ENCODE measurements at places on chromosomes 12 and 14.

GRCh38 chr12:101935890-101936746 lies 58.7 kb downstream of the DRAM1 start:
- no peaks in the 10 kb centered on the region for H3K36me3 ChIP-seq
- DNase-seq = peak; percentile 36
- peaks cover 37% of the 10 kb centered on the region for H3K4me1 ChIP-seq
- peaks cover 2% of the 10 kb centered on the region for H3K27me3 ChIP-seq
- no peak overlapping the region for H3K4me3 ChIP-seq

DNA sequence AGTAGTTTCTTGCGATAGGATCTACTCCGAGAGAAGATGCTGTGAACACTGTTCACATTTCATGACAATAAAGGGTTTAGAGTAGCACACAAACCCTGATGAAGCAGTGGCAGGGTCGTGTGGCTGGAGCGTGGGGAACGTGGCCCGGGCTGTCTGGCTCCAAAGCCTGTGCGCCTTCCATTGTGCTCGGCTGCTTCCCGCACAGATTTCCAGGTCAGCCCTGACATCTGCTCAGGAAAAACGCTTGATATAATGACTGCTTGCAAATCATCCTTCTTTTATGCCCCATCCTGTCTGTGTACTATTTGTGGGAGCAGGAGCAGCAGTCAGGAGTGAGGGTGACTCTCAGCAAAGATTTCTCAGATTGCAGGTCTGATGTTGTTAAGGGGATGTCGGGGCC lies 78.6 kb downstream of the EML1 start:
- H3K36me3 ChIP-seq = no peaks in the 10 kb centered on the region
- H3K27me3 ChIP-seq = peaks cover 72% of the 10 kb centered on the region
- H3K27ac ChIP-seq = no peak overlapping the region

DNA sequence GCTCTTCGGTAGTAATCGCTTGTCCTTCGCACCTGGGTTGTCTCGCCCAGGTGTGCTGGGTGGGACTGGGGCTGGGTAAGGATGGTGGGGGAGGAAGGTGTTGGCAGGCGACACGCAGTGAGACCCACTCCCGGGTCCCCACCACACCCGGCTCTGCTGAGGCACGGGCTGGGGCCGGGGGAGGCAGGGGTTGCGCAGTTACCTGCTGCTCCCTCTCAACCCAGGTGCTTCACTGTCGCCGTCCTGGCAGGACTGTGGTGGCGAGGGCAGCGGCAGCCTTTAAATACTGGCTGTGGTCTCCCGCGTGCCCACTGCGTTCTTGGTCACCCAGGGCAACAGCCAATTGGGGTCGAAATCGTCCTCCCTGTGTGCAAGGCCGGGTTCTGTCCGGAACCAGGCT lies at the start of gene CCER1:
TSS of gene CCER1 (minus strand) at position 256 of the 400 bp plus-strand sequence. CDS start 434 bp downstream, outside the sequence.
- no peaks in the 10 kb centered on the region for H3K36me3 ChIP-seq
- no peaks in the 10 kb centered on the region for H3K4me1 ChIP-seq
- no peak within 1 kb of the TSS for H3K4me3 ChIP-seq
- DNase-seq = no peak
- no peak within 1 kb of the TSS for H3K27ac ChIP-seq
- peaks cover 2% of the 10 kb centered on the region for H3K27me3 ChIP-seq

GRCh38 chr12:75558287-75558686 lies 46.9 kb upstream of the KRR1 start:
- DNase-seq = no peak
- H3K27ac ChIP-seq = no peak overlapping the region
- H3K36me3 ChIP-seq = no peaks in the 10 kb centered on the region
- H3K27me3 ChIP-seq = peaks cover 8% of the 10 kb centered on the region

GRCh38 chr12:25051656-25052195 lies 102.8 kb upstream of the BCAT1 start:
- peak; percentile 58 for DNase-seq
- H3K4me1 ChIP-seq = peaks cover 49% of the 10 kb centered on the region
- no peaks in the 10 kb centered on the region for H3K36me3 ChIP-seq
- H3K4me3 ChIP-seq = peak overlapping the region; percentile 94
- H3K27me3 ChIP-seq = peaks cover 9% of the 10 kb centered on the region

DNA sequence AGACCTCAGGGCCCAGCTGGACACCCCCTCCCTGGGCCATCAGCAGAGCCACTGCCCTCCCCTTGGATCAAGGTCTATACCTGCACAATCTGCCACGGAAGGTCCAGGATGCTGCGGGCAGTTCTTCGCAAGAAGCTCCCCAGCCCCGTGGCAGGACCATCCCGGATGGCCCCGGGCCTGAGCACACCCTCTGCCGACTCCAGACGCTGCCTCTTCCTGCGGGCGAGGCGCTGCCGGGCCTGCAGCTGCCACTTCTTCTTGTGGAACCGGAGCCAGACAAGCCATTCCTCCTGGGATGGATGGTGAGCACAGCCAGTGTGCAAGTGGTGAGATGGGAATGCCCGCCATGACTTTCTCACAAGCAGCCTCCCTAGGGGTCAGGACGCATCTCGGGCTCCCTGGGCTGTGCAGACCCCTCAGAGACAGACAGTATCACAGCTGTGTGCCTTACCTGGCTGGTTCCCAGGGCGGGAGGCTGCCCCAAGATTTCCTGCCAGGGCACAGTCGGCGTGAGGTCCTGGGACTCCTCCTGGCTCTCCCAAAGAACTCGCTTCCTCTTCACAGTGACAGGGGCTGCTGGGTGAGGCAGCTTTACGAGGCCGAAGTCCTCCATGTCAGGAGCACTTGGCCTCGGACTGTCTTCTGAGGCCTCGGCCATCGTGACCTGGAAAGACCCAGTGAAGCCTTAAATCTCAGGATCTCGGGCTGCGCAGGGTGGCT lies 30.8 kb downstream of the P2RX2 start:
- peaks cover 63% of the 10 kb centered on the region for H3K36me3 ChIP-seq
- no peaks in the 10 kb centered on the region for H3K27me3 ChIP-seq
- no peak for DNase-seq
- H3K27ac ChIP-seq = no peak overlapping the region
- H3K4me1 ChIP-seq = peaks cover 9% of the 10 kb centered on the region

DNA sequence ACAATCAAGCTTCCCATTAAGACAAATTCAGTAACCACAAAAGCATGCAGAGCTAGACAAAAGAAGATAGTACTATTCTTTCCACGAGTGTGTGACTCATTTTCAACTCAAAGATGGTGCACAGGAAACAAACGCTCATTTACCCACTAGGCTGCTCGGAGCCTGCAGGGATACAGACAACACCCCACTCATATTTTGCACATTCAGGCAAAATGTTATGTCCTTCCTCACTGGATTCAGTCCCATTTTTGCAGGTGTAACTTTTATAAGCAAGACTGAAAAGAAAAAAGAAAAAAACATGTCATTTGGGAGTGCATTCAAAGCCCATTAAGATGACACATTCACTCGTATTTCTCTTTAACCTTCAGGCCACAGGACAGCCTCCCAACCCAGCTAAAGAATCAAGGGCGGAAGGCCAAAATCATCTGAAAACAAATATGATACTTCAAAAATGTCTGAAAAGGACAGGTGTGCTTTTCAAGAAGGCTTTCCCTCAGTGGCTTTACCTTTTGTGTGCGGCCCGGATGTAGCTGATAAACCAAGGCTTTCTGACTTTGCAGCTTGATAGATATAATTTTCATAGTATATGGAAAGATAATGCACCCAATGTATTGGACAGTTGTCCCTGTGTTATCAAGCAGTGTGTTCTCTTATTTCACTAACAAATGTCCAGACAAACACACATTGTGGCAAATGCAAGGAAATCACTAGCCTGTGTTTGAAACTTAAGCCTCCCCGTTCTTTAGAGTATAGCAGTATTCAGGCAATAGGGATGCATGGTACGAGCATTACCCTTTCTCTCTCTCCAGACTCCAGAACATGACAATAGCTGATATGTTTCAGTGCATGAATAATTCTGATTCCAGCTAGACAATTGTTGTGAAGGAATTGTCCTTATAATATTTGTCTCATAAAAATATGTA lies 147.8 kb upstream of the KRR1 start:
- DNase-seq = peak; percentile 41
- H3K27ac ChIP-seq = peak overlapping the region; percentile 29
- H3K27me3 ChIP-seq = peaks cover 5% of the 10 kb centered on the region
- H3K4me1 ChIP-seq = peaks cover 37% of the 10 kb centered on the region
- peaks cover 2% of the 10 kb centered on the region for H3K36me3 ChIP-seq
- no peak overlapping the region for H3K4me3 ChIP-seq

DNA sequence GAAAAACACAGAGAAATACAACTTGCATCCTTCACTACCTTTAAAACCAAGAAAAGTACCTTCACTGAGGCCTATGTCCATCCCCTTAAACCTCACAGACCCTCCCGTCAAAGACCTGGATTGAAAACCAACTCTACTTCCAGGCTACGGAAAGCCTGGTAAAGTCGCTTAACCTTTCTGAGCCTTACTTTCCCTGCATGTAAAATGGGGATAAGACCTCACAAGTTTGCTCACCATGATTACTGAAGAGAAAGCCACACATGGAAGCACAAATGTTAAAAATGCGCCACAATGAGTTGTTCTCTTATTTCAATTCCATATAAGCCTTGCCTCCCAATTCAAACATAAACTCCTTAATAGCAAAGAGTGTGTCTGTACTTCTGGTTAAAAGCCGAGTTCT lies 8.4 kb downstream of the ACTN1 start:
- peaks cover 37% of the 10 kb centered on the region for H3K4me1 ChIP-seq
- H3K27me3 ChIP-seq = no peaks in the 10 kb centered on the region
- H3K4me3 ChIP-seq = no peak overlapping the region
- no peak overlapping the region for H3K27ac ChIP-seq
- H3K36me3 ChIP-seq = peaks cover 36% of the 10 kb centered on the region
- no peak for DNase-seq

DNA sequence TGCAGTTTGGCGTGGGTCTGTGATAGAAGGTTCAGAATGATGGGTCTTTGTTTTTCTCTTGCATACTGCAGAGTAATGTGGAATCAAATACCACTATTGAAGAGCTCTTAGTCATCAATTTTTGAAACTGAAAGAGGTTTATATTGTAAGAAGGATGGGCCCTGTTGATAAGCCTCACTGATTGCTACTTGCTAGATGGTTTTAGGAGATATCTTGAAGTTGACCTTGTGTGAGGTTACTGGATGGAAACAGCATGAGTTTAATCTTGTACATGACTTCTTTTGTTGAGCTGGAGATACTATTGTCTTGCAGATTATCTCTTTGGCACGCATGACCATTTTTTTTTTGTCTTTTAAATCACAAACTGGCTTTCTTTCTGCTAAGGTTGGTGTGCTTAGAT lies 13.8 kb downstream of the BICD1 start:
- H3K4me3 ChIP-seq = no peak overlapping the region
- peaks cover 6% of the 10 kb centered on the region for H3K36me3 ChIP-seq
- H3K27me3 ChIP-seq = no peaks in the 10 kb centered on the region
- H3K27ac ChIP-seq = peak overlapping the region; percentile 3

- H3K27ac ChIP-seq = peak overlapping the region; percentile 85
- DNase-seq = peak; percentile 35
- peaks cover 78% of the 10 kb centered on the region for H3K4me1 ChIP-seq
- peaks cover 27% of the 10 kb centered on the region for H3K36me3 ChIP-seq
- peak overlapping the region; percentile 60 for H3K4me3 ChIP-seq
Measured at GRCh38 chr12:104740668-104741067, 217.4 kb downstream of the SLC41A2 start.

DNA sequence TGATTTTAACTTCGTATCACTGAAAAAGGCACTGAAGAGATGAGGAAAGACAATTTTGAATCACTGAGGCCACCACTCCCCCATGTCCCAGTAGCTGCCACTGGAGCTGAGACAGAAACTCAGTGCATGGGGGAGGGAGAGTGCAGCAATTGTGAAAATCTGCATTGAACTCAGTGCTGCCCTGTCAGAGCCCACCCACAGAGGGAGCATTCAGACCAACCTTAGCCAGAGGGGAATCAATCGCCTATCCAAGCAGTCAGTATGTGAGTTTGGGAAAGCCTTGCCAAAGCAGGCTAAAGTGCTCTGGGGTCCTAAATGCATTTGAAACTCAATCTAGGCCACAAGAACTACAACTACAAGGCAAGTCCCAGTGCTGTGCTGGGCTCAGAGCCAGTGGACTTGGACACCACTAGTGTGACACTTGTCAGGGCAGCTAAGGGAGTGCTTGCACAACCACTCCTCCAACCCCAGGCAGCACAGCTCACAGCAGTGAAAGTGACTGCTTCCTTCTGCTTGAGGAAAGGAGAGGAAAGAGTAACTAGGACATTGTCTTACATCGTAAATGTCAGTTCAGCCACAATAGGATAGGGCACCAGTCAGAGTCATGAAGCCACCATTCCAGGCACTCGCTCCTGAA lies 13.3 kb downstream of the RNASE3 start:
- peaks cover 4% of the 10 kb centered on the region for H3K27me3 ChIP-seq
- H3K36me3 ChIP-seq = no peaks in the 10 kb centered on the region
- DNase-seq = no peak
- H3K4me3 ChIP-seq = no peak overlapping the region
